ENCODE measurements at places on chromosomes 5 and 9.

DNA sequence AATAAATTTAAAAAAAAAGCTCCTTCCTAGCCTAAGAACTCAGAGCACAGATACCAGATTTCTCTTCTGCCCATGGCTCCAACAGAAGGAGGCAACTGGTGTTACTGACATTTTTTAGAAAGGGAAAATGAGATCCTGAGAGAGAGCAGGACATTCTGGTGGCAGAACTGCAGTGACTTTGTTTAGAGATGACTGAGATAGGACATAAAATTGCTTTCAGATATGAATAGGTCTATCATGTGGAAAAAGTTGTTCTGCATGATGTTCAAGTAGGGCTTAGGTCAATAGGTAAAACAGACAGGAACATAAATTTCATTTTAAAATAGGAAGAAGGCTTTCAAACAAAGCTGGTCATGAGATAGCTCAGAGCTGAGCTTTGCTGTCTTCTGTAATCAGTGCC lies 49.6 kb downstream of the NIPAL4 start:
- no peak for DNase-seq

DNA sequence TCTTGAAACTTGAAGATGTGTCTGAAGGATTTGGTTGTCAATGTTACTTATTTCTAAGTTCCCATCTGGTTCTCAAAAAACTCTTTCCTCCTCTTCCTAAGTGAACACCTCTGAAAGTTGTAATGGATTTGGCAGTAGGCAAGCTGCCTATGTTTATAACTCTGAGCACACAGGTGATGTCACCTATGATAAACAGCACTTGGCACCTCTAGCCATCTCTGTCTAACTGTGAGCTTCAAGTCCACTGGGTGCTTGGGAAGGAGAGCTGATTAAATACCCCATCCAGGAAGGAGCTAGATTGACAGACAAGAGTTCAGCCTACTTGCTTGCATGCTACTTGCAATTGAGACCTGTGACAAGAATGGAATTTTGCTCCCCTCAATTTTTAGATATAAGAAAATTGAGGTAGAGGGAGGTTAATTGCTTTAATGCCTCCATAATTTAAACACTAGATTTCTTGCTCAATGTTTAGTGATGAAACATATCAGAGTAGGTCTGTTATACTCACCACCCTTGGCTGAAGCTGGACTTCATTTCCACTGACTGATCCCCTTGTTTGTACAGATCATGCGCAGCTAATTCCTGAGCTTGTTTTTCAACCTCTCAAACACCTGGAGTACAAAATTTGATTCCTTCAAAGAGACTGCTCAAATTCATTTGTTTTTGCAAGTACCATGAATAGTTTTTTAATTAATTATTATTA lies 49.9 kb downstream of the PDE4D start:
- DNase-seq: no peak

DNA sequence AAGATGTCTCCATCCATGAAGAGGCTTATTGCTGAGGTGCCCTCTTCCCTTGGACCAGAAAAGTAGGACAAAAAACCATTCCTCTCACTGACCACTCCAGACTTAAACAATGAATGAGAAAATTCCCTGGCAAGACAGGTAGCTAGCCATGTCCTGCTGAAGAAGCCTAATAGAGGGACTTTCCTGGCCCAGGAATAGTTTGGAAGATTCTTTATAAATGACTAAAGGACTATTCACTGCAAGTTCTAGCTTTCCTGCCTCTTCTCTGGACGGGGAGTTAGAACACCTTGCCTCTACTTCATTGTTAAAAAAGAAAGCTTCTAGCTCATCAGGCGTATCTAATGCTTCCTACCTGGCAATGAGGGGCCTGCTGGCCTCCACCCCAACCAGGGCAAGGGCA lies 153.6 kb downstream of the NR3C1 start:
- no peak for DNase-seq

DNA sequence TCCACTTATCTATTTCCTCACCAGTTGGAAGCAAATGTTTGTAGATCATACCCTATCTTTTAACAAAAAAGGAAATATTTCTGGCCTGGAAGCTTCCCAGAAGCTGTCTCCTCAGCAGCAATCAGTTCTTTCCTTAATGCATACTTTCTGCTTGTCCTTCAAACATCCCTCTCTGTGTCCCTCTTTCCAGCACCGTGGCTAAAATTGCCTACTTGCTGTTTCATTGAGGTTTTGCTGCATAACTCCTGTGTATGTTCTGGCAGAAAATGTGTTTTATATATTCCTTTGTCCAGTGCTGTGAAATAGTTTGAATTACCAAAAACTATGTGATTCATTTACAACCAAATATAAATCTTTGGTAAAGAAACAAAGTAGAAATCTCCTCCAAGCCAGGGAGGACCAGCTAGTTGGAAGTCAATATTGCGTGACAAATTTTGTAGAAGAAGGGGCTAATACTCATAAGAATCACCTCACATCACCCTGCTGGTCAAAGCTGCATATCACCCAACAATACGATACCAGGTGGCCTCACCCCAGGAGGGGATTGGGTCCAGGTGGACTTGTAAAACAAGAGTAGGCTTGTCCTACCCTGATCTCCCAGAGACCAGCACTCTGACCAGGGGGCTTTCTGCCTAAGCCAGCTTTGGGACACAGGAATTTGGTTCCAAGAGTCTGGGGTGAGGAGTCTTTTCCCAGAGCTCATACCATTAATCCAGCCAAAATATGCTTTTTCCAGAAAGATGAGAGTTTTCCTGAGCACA lies 198.4 kb upstream of the SNX2 start:
- no peak for DNase-seq

DNA sequence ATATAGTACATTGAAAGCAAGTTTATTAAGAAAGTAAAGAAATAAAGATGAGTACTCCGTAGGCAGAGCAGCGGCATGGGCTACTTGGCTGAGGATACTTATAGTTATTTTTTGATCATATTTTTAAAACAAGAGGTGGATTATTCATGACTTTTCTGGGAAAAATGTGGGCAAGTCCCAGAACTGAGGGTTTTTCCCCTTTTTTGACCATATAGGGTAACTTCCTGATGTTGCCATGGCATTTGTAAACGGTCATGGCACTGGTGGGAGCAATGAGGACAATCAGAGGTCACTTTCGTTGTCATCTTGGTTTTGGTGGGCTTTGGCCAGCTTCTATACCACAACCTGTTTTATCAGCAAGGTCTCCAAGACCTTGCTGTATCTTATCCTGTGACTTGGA lies 5.2 kb upstream of the BASP1 start:
- no peak for DNase-seq

DNA sequence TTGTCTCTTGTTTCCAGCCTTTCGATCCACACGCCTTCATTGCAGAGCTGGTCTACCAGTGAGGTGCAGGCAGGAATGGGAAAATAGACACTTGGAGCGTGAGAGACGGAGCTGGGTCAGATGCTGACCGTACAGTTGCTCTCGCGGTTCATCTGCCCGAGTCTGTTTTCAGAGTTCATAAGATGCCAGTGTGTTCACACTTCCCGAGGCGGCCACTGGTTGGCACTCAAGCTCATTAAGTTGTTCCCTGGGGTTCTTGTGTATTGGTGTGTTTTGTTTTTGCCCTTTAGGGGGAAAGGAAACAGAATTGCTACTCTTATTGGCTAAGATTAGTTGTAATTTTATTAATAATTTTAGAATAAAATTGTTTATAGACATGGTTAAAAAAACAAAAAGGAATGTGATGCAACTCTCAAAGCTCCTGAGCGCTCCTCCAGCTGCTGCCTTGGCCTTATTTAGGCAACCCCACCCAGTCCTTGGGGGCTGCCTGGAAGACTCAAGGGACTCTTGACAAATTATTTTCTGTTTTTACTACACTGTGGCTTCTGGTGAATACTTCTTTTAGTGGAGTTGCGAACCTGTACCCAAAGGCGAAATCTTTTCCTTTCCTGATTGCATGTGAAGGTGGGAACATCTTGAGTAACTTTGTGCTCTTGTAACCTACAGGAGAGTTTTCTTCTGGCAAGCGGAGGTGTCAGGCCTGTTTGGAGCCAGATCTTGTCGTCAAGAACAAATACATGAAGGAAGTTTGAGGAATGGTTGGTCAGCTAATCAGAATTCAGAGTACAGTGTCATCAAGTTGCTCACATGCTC lies 146.1 kb downstream of the MAST4 start:
- no peak for DNase-seq
